B cell (primary cell): ENCODE measurements at places on chromosomes 16 and 17. TPM values are rescaled to one million over a fixed set of nuclear protein-coding genes. Genes with fewer than 3 reads are reported as not detected.

DNA sequence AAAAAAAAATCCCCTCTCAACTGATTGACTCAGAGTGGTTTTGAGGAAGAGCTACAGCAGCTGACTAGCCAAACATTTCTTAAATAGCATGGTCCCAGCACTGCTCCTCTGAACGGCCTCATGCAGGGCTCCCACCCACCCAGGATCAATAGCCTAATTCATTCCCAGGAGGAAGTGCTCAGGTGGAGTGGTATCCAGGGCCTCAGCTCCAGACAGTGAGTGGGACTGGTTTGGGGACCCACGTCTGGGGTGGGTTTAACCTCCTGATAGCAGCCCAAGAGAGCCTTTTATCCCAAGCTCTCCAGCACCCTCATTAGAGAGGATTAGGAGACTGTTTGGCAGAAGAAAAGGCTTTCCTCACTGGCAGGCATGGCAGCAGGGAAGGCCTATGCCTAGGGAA is 68.5 kb upstream of the CDH5 start:
- no peak for DNase-seq

GRCh38 chr17:4948931-4949320 is 596 bp upstream of the PFN1 start:
- DNase-seq: peak; percentile 90

GRCh38 chr16:50655558-50656055 is 25.5 kb downstream of the SNX20 start:
- DNase-seq: no peak

DNA sequence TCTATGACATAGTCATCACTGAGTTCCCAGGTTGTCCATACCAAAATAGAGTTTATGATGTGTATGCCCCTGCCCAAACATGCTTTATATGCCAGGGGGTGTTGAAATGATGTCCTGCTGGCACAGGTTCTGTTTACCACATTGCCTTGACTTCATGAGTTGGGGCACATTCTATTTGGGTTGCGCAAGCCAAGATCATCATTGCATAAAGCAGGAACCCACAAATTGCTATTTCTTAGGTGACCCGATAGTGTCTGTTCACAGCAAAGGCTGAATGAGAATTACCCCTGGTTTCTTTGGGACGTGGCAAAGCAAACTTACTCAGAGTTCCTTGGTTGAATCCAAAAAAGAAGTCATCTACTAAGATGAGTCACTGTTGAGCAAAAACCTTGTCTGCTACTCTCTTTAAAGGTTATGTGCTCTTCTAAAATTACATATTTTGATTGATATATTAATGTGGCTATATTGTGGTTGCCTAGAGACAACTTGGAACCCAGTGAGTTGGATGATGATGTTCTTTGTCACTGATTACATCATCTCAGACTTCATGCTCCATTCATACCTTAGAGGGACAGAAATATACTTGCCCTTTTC is 912.6 kb upstream of the SOX9 start:
- DNase-seq: no peak

DNA sequence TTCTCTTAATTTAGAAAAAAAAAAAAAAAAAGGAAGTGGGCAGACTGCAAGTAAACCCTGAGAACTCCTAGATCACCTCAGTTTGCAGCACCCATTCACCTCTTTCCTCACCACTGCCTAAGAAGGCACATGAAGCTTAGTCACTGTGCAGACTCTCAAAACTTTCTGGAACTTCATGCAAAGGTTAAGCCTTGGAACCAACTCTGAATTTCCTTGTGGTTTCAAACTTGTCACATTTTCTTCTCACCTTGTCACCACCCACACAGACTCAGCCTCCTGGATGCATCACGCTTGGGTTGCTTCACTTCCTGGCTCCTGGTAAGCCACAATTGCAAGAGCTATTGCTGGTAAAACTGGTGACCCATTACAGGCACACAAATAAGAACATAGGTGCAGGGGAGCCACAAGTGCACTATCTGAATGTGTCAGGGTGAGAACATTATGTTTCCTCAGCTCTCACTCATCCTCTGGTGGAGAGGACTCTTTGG is 15.0 kb upstream of the CPD start:
- peak; percentile 67 for DNase-seq

DNA sequence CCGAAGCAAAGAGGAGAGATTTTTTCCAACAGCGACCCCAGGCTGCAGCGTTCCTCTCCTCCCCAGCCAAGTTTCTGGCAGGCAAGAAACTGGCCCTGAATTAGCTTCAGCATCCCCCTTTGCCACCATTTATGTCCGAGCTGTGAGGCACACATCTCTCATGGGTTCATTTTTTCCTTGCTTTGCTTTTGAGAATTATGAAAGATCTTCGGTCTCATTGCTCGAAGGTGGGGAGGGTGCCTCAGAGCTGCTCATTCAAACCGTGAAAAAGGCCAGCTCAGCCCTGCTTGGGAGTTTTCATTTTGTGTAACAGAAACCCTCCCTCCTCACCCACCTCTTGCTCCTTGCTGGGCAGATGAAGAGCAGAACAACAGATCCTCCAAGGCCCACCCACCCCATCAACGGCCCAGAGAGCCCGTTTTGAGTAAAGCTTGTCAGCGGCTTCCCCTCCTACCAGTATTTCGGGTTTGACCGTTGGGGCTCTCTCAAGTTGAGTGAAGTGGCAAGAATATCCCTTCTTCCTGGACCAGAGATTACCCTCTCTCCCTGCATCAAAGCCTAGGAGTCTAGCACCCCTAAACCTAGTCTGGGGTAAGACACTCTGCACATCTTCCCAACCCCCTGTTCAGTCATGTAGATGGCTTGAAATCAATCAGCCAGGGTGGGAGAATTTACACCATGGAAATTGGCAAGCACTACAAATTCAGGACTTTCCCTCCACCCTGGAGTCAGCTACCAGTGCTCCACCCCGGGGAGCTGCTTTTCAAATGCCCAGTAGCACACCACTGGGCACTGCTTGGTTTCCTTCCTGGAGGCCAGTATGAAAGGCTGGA is 1.8 kb downstream of the CCR7 start:
- peak; percentile 47 for DNase-seq

SEPTIN12 gene
- total RNA-seq: not detected in 2 replicates
